ENCODE measurements at places on chromosomes 11 and 22. TPM values are rescaled to one million over a fixed set of nuclear protein-coding genes. Genes with fewer than 3 reads are reported as not detected.
A peak's percentile ranks its signal among the peaks of the same experiment; 100 is the strongest.

Gene OR51B5
- not detected for total RNA-seq

Gene ADSL
- 93.9 TPM for total RNA-seq

Gene GP1BB
- not detected for total RNA-seq

Gene RTCB
- total RNA-seq: 57.2 TPM

Gene CST6
- not detected for total RNA-seq

- DNase-seq: no peak
These were observed 19.5 kb downstream of the SLC5A12 start for GRCh38 chr11:26702406-26702805.

DNA sequence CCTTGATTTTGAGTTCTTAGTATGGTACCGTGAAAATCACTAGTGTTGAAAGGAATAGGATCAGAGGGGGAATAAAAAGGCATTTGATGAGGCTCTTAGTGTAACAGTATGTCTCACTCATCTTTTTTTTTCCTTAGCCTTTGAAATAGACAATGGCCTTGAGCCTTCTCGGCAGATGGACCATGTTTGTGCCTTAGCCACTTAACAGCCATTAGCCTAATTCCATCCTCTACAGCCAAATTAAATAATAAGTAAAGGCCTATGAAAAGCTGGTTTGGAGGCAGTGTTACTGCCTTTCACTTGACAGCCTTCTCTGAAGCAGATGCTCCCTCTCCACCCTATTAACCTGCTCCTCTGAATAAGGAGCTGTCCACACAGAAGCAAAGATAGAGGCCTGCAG lies 580.7 kb downstream of the NTM start:
- DNase-seq: no peak

- no peak for DNase-seq
These were observed 163.7 kb downstream of the DSCAML1 start for GRCh38 chr11:117633186-117633754.

GRCh38 chr11:76729214-76729613 lies 53.9 kb upstream of the TSKU start:
- DNase-seq: no peak

- DNase-seq: no peak
These were observed 9.8 kb downstream of the THAP12 start for GRCh38 chr11:76371170-76371569.

DNA sequence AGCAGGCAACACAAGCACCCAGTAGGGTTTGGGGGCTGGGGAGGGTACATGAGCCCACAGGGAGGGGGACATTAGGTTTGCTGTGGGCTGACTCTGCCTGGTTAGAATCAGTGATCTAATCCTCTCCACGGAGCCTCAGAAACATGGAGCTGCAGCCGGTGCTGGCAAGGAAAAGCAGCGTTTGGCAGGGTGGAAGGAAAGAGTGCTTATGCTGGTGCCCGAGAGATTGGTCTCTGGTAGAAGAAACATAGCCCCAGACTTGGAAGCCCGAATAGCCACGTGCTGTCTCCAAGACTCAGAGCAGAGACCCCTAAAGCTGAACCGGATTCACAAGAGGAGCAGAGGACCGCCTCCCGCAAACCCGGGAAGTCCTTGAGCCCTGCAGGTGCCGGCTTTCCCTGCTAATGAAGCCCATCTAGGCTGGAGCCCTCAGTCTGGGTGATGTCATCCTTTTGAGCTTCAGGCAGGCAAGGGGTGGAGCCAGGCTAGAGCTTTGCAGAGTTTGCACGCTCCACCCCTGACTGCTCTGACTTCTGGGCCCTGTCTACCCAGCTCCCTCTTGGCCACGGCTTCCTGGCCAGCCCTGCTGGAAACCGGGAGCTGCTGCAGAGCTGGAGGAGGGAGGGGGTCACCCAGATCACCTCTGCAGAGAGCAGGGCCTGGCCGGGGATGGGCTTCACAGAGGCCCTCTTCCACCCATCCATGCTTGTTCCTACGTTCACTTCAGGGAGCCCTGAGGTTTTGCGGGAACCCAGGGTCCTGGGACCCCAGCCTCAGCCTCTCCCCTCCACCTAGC lies 35.0 kb upstream of the JAM3 start:
- peak; percentile 73 for DNase-seq

DNA sequence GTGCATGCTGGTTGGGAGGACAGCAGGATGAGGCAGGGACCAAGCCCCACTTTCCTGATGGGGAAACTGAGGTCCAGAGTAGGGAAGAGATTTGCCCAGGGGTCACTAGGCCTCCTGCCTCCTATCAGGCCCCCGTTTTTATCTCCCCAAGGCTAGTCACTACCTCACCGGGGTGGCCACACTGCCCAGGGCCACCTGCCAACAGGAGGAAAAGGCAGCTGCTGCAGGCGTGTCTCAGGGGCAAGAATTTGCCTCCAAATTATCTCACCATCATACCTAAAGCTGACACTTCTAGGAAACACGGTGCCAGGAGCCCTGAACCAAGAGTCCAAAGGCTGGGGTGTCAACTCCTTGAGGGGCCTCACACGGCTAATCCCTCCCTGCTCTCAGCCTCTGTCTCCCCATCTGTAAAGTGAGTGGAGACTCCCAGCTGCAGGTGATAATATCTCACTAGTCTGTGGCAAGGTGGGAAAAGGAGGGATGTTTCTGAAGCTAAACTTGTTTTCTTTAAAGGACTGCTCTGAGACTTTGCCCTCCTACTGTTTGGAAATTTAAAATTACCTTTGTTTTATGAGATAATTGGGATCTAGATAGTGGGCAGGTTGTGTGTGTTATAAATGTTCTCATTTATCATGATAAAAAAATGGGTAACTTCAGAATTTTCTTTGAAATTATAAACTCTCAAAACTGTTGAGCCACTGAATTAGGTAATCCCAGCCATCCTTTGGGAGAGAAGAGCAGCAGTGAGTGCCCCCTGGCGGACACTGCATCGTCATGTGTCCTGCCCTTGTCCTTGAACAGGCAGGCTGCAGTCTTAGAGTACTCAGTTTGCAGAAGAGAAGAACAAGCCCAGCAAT lies 60.0 kb downstream of the MYO7A start:
- DNase-seq: peak; percentile 79

DNA sequence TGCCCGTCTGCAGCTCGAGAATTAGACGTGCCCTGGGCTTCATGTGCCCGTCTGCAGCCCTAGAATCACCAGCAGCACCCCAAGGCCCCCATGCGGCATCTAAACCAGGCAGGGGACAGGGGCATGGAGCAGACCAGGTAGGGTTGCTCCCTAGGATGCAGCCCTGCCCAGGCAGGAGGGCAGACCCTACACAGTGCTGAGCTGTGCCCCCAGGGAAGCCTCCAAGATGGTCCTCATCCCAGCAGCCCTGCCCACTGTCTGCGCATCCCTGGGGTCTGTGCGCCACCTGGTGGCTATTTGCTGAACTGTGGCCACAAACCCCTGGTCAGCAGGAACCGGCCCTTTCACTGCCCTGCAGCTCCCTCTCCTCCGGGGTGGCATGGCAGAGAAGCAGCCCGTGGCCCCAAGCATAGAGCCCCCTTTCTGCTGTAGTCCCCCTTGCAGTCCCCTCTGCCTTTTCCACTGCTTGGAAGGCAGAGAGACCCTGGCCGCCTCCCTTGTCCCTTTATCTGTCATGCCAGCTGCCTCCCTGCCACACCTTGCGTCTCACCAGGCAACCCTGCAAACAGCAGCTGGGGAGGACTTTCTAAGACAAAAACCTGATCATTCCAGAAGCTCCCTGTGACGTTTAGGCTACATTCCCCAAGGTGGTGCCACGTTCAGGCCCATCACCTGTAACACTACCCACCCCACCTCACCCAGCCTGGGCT lies 86.6 kb downstream of the KCNQ1 start:
- DNase-seq: peak; percentile 81

GRCh38 chr11:1925373-1926155 lies 6.1 kb downstream of the TNNT3 start:
- DNase-seq: no peak

DNA sequence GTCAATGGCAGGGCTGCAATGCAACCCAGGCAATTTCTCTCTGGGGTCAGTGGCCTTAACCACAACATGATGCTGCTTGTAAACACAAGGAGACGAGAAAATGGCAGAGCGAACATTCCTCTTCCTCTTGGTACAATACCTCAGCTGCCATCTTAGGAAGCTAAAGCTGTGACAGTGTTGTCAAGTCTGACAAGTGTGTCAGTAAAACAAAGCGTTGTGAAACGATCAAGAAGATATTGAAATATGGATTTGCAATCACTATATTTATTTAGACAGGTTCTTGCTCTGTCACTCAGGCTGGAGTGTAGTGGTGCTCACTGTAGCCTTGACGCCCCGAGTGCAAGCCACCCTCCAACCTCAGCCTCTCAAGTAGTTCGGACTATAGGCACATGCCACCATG lies 14.5 kb upstream of the USP47 start:
- DNase-seq: no peak

DNA sequence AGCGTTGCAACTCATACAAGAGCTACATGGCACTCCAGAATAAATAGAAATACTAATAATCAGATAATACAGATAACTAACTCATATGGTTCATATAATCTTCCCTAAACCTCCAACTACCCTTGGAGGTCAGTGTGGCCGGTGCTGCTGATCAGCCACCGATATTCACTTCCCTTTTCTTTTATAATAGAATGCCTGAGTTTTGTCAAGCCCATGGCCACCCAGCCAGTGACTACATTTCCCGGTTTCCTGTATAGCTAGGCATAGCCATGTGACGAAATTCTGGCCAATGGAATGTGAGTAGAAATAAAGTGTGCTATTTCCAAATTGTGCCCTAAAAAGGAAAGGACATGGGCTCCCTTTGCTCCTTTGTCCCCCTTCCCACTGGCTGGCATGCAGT lies 5.9 kb upstream of the CAT start:
- no peak for DNase-seq
